ENCODE measurements at places on chromosomes 3 and 15.
A peak's percentile ranks its signal among the peaks of the same experiment; 100 is the strongest.

DNA sequence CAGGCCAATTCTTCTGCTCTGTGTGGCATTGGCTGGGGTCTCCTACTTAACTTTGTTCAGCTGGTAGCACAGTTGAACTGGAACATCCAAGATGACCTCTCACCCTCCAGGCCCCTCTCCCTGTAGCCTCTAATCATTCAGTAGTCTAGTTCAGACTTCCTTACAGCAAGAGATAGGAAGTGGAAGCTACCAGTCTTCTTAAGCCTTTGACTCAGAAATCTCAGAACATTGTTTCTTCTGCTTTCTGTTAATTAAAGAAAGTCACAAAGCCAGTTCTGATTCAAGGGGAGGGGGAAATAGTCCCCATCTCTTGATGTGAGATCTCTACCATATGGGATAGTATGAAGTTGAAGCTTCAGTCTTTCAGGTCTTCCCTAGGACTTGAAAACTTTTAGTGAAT lies 18.8 kb upstream of the SACM1L start:
- no peak for DNase-seq

DNA sequence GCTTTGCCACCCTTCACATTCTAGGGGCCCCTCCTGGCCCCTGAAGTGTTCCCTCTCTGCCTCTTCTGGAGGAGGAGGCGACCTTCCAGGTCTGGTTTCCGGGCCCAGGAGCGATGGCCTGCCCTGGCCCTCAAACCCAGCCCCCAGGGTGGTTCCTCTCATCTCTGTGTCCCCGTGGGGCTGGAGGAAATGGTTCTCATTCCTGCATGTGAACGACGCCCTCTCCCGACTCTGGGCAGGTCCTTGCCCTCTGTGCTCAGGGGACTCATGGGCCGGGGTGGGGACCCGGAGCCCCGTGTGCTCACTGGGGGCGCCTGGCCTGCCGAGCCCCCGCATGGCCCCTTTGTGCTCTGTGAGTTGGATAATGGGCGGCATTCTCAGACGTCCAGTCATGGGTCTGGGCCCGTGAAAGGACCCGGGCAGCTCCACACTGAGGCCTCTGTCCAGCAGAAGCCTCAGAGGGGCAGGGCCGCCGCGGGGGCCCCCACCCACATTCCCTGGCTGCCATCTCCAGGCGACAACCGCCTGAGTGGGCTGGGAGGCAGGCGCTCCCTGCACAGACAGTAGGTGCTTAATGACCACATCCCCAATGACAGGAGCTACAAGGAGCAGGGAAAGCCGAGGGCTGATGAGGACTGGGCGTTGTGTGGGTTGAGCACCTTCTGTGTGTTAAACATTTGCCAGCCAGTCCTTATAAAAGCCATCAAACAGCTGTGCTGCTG lies 5.5 kb upstream of the PLXND1 start:
- DNase-seq, result no peak

- DNase-seq, result no peak
Observed at GRCh38 chr3:185519021-185519420, 20.2 kb upstream of the TMEM41A start.

- DNase-seq, result no peak
Observed at GRCh38 chr15:28272587-28272986, 49.4 kb downstream of the HERC2 start.

DNA sequence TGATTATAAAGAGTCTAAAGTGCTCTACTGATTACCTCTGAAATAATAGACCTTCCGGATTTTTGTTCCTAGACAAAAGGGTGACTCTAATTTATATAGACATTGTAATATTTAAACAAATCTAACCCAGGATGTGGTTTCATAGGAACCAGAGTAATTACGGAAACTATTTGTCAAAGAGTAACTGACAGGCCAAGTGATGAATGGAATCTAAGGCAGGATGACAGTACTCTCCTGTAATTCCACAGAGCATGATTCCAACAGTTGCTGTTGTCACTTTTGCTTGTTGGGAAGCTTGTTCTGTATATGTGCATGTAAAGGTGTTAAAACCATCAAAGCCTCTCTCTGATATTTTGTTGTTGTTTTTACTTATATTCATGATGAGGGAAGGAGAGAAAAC lies 1141.0 kb downstream of the IGSF11 start:
- peak; percentile 66 for DNase-seq

GRCh38 chr15:88950600-88951160 lies 37.5 kb upstream of the MFGE8 start:
- no peak for DNase-seq

DNA sequence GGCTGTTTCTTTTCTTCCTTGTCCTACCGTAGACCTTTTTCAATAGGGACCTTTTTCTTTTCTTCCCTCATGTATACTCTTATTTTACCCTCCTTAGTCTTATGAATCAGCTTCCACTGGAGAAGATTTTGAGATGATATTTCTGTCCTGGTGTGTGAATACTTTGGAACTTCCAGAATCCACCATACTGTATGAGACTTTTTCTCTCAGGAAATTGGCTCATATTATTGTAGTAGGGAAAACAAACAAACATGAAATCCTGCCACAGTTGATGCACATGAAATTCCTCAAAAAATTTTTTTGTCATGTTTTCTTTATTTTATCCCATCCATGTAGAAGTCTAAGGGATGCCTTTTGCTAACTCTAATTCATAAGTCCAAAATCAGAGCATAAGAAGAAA lies 289.3 kb upstream of the PLSCR5 start:
- DNase-seq, result no peak

DNA sequence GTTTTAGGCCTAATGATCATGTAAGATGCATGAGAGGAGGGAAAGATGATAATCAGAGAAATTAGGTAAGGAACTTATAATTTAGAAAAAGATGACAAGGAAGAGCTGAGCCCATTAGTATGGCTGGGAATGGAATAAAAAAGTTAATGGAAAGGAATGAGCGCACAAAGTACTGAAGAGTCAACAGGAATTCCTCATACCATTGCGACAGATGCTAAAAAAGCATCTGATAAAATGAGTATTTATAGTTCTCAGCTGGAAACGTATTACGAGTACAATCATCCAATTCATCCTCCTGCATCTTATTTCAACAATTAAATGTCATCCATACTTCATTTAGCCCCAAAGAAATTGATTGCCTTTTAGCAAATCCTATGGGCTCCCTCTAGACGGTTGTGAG lies 58.9 kb downstream of the TMCC1 start:
- DNase-seq, result no peak

- no peak for DNase-seq
Observed at GRCh38 chr15:82832601-82833361, 23.4 kb downstream of the WHAMM start.

DNA sequence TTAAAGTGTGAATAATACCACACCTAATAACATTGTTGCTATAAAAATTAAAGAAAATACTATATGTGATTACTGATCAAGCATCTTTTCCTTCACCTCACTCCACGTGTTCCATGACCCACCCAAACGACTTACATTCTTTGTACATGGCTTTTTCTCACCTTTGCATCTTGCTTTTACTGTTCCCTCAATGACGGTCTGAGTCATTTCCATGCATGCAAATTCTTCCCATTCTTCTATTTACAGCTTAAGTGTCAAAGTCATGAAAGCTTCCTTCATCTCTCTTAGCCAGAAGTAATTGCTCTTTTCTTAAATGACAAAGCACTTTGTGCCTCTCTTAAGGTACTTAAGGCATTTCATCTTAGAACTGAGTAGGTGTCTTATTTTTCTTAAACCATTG lies 64.0 kb downstream of the GREM1 start:
- DNase-seq, result no peak

DNA sequence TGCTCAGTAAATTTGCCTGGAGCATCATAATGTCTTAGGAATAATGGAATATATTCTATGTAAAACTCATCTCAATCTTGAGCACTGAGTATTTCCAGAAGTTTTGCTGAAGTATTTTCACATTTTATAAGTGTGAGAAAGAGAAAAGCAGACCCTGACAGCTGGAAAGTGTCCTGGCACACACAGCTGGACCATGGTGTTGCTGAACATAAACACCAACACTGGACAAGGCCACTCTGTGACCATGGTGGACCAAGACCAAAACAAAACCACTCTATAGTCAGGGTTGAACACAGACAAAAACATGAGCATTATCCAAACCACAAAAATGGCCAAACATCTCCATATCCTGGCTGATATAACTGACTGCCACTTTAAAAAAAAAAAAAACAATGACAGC lies 15.1 kb upstream of the SGO1 start:
- no peak for DNase-seq

- DNase-seq, result no peak
Observed at GRCh38 chr15:26766262-26766661, 6.6 kb downstream of the GABRB3 start.

Data from NCI-H748 treated with DMSO at 0.1 percent for 48 hours (cell line).